ENCODE measurements at places on chromosomes 5 and 9.

DNA sequence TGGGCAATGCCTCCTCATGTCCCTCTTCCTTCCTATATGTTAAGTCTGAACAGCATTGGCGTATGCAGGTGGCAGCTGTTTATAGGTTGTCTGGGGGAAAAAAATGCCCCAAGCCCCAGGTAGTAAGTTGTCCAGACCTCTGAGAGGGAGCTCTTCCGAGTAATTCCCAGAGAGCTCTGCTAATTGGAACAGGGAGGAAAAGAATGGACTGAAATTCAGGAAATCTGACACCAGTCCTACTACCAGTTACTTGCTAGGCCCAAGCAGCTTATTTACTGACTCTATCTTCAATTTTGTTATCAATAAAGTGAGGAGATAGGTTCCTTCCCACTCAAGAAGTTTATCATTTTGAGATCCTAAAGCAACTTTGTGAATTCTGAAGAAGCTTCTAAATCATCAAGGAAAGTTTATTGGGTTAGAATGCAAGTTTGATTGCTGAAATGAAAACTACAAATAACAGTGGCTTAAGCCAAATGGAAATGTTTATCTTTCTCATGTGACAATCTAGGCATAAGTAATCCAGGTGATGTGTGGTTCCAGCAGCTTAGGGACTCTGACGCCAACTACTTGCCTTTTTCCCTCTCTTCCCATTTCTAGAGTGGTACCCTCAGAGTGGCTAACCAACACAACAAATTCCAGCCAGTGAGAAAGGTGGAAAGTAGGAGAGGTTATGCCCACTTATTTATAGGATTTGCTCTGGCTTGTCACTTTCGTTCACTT, 5.6 kb downstream of the STK32A start:
- DNase-seq, result no peak

- no peak for DNase-seq
These were observed 543.1 kb downstream of the TLE1 start for GRCh38 chr9:81146241-81146640.

- peak; percentile 7 for DNase-seq
These were observed 98.4 kb upstream of the GNAQ start for GRCh38 chr9:78130004-78130403.

- no peak for DNase-seq
These were observed 3.6 kb upstream of the SARDH start for GRCh38 chr9:133741716-133742115.

DNA sequence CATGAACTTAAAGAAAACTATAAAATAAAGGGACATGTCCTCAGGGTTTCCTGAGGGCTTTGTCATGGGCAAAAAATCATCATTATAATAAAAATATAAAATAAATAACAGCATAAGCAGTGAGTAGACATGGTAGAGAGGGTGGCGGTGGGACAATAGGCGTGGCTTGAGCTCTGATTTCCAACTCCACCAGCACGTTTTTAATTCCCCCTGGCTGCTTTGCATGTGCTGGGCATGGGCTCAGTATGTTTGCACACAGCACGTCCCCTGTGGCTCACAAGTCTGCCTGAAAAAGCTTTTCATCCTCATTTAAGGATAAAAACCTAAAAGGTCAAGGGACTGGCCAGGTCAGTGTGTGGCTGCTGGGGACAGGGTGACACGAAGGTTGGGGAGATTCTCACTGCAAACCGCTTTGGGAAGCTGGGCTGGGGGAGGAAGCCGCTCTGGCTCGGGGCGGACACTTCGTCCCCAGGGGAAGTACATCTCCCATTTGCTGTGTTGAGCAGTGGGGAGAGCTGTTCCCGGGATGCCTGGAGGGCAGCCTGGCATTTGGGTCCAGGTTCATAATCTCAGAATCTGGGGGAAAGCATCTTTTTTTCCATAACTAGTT, 32.6 kb downstream of the NKX2-5 start:
- DNase-seq, result no peak

- peak; percentile 81 for DNase-seq
These were observed 4.1 kb upstream of the RGMB start for GRCh38 chr5:98769210-98769958.

GRCh38 chr9:17795744-17796143, 216.9 kb downstream of the SH3GL2 start:
- DNase-seq, result peak; percentile 24
